ENCODE measurements at places on chromosomes 12 and 14.

GRCh38 chr12:108320507-108321293 is 18.4 kb downstream of the CMKLR1 start:
- no peak for DNase-seq

GRCh38 chr14:64220466-64220865 is 73.7 kb downstream of the ESR2 start:
- no peak for DNase-seq

DNA sequence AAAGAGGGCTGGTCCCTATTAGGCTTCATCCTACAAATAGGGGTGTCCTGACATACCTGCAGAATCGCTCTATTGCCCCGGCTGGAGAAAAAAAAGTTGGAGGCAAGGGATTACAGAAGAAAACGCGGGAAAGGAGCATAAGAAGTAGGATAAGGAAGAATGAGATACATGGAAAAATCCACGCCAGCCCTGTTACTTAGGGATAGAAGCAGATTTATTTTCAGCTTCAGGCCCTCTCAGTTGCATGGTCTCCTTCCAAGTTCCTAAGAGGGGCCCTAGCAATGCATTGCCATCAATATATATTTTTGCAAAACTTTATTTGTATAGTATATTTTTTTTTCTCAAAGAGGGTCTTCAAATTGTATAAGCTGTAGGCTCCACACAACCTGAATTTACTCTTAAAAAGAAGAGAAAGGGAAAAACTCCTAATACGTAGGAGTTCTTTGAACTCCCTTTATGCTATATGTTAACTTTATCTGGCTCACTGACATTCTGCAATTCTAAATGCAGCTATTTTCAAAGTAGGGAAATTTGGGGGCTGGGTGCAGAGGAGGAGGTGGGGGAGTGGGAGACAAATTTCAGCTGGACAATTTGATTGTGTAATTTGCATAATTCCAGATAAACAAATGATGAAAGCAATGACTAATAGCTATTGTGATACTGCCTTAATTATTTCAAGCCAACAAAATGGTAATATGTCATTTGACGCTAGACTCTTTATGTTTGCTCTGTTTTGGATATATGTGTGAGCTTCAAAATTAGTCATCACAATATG is 137.7 kb upstream of the TRHDE start:
- no peak for DNase-seq

- no peak for DNase-seq
Observed at GRCh38 chr12:52670506-52670905, 9.7 kb downstream of the KRT1 start.

DNA sequence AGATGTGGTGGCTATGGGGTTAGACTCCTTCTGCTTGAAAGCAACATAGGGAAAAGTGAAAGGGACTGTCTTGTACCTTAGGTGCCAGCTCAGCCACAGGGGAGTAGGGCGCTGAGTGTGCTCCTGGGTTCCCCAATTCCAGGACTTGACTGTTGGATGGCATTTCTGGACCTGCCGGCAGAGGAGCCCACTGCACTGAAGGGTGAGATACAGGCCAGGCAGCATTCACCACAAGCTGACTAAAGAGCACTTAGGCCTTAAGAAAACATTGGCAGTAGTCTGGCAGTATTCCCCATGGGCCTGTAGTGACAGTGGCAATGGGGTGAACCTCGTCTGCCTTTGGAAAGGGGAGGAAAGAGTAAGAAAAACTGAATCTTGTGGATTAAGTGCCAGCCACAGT is 67.1 kb upstream of the TMTC2 start:
- no peak for DNase-seq

DNA sequence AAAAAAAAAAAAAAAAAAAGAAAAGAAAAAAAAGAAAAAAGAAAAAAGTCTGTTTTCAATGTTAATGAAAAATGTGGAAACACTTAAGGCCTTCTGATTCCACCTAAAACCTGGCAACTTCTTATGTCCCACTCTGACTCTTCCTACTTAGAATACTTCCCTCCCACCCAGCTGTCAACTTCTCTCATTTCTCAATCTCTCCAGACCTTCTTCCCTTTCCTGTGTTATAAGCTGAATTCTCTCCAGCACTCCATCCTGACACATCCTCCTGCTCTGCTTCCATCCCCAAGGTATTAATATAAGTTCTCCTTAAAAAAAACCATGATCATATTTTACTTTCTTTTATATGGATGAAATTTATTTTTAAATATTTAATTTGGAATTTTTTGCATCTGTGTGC is 20.3 kb upstream of the TMTC1 start:
- DNase-seq, result no peak

DNA sequence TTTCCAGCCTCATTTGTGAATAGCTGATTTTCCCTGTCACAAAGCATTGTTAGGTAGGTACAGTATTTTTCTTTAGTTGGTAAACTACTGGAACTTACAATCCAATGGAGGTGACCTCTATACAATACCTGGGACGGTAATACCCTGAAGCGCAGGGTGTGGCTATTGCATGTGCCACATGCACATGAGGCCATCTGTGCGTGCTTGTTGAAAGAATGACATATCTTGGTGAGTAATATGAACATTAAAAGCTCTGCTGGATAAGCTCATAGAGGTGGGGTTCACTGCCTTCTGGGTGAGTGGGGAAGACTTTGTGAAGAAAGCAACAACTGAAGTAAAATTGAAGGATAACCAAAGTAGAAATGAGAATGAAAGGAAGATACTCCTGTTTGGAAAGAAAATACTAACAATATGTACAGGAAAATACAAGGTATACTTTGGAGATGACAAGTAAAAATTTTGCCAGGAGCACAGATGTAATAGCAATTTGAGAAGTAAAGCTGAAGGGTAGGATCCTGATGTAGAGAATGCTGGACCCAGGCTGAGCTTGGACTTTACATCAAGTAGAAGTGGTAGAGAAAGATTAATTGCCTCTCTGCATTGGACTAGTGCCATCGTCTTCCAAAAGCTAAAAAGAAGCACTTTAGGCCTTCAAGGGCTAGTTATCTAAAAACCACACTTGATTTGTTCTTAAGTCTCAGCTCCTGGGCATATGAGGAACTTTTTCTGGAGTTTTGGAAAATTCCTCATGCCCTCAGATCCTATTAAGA is 97.1 kb downstream of the SLC38A6 start:
- DNase-seq, result no peak
